NCI-H2081 (cell line): ENCODE measurements at places on chromosomes 16 and 17.

DNA sequence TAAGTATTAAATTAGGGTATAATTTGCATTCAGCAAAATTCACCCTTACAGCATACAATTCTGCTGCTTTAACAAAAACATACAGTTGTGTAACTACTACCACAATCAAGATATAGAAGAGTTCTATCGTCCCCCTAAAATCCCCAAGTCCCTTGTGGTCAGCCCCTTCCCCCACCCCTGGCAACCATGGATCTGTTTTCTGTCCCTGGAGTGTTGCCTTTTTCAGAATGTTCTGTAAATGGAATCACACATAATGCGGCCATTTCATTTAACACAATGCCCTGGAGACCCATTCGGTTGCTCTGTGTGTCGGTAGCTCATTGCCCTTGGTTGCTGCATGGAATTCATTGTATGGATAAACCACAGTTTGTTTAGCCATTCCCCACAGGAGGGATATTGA is 190.2 kb downstream of the IRX5 start:
- DNase-seq: no peak

GRCh38 chr16:81730090-81731051 is 48.7 kb upstream of the PLCG2 start:
- DNase-seq: peak; percentile 94

- peak; percentile 52 for DNase-seq
Observed at GRCh38 chr17:7219812-7220592, at the start of the genes ACADVL and DLG4. Gene ACADVL (plus strand): TSS chr17:7219938. CDS start chr17:7219985, 47 bp downstream. Gene DLG4 (minus strand): TSS chr17:7219836.

GRCh38 chr16:27428026-27428785 is 26.2 kb downstream of the IL21R start:
- DNase-seq: no peak

DNA sequence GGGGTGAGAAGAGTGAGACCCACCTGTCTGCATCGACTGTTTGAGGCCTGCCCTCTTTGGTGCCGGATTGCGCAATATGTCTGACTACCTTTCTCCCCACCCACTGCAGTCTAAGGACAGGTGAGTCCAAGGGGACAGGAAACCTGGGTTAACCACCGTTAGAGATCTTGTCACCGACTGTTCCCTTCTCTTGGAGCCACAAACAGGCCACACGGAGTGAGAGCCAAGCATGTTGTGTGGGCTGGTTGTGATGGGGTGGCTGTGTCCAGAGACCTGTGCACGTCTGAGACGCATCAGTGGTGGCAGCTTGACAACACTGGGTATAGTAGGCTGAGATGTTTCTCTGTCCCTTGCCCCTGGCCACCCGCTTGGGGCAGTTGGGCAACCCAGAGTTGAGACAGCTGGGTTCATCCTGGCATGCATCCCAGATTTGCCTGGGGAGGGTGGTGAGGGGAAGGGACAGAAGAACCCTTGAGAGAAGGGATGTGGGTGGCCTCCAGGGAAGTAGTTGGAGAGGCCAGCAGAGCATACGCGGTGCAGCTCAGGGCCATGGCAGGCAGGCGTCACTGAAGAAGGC is 21.4 kb downstream of the MPRIP start:
- peak; percentile 17 for DNase-seq
